AG09309 (cell line): ENCODE measurements at places on chromosomes 13 and 19.
A peak's percentile ranks its signal among the peaks of the same experiment; 100 is the strongest.

DNA sequence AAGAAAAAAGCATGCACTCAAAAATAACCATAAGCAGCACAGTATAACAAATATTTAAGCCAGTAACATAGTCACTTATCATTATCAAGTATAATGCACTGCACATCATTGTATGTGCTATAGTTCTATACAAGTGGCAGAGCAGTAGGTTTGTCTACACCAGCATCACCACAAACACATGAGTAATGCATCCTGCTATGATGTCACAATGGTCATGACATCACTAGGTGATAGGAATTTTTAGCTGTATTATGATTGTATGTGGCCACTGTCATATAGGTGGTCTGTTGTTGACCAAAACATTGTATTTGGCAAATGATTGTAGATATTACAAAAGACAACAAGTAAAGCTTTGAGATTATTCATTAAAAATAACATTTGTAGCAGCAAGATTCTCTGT lies 860.7 kb upstream of the GPC6 start:
- no peak for DNase-seq

DNA sequence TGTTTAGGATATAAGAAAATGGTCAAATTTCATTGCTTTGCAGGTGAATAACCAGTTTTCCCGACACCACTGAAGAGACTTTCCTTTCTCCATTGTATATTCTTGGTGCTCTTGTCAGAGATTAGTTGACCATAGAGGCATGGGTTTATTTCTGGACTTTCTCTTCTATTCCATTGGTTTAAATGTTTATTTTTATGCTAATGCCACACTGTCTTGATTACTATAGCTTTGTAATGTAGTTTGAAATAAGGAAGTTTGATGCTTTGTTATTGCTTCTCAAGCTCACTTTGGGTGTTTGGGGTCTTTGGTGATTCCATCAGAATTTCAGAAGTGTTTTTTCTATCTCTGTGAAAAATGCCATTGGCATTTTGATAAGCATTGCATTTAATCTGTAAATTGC lies 190.0 kb upstream of the SPRY2 start:
- DNase-seq: no peak

GRCh38 chr13:24271601-24272451 lies 37.6 kb upstream of the C1QTNF9 start:
- DNase-seq: peak; percentile 59

DNA sequence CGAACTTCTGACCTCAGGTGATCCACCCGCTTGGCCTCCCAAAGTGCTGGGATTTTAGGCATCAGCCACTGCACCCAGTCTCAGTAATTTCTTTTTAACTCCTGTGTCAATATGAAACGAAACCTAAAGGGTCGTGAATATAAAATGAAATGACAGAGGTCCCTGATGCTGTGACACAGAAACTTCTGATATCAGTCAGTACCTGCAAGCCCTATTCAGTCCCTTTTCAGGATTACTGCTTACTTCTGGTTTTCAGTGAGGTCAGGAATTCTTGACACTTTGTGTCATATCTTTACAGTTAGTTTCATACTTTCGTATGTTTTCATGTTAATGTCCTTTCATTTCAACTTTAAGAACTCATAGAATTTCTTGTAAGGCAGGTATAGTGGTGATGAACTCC lies 58.7 kb downstream of the RNF17 start:
- DNase-seq: no peak

DNA sequence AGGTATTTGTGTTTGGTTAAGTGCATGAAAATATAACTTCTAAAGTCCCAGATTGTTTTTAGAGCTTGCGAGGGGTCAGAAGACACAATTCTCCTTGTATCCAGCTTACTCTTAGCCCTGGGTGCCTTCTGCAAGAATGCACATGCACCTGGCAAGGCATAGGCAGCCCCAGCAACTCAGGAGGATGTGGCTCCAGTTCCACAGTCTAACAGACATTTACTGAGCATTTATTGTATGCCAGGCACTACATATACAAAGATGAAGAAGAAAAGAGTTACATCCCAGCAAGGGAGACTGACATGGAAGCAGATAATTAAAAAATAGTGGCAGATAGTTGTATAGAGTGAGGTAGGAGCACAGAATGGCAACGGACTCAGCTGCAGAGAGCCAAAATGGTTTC lies 101.1 kb upstream of the FRY start:
- DNase-seq: no peak

- no peak for DNase-seq
Observed at GRCh38 chr13:44800626-44801025, 188.6 kb downstream of the NUFIP1 start.

DNA sequence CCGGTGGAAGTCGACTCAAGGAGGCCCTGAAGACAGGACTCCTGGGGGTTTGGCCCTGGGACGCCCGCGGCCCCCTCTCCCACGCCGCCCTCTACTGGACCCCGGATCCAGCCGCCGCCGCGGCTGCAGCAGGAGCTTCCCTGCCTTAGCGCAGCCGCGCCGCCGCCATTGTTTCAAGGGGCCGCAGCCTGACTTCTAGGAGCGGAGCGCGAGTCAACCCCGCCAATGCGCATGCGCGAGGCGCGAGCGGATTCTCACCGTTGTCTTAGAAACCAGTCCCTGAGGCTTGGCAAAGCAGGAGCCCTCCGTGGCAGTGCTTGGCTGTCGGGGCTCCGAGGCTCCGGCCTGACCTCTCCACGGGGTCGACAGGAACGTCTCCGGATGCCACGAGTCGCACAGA lies 19.1 kb upstream of the ZNF420 start:
- DNase-seq: no peak

GRCh38 chr19:48844472-48844871 lies 8.2 kb upstream of the HSD17B14 start:
- DNase-seq: no peak

DNA sequence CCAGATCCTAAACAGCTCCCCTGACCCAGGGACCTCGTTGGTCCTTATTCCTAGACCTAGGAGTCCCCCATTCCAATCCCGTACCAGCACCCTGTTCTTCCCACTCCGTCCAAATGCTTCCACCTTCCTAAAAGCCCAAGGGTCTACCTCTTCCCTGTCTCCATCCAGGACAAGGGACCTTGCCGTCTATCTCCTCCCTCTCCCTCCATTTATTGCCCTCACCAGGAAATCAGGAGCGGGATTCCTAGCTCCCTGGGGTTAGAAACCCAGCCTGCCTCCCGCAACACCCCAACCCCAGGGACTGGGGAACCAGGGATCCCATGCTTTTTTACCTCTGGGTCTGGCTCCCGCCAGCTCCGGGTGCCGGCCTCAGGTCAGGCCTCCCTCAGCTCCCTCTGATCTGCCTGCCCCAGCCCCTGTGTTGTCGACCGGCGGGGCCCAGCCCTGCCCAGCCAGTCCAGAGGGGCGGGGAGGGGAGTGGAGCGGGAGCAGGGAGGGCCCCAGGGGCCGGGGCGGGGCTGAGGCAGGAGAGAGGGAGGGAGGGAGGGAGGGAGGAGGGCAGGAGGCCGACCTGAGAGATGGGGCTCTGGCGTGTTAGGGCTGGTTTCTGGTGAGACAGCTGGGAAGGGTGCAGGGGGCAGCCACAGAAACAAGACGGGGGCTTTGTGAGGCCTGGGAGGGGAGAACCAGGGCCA lies at the start of gene B3GNT8:
Gene B3GNT8 (minus strand): TSS at position 423 of the 695 bp plus-strand sequence. CDS start 596 bp downstream, outside the sequence.
- DNase-seq: no peak

DNA sequence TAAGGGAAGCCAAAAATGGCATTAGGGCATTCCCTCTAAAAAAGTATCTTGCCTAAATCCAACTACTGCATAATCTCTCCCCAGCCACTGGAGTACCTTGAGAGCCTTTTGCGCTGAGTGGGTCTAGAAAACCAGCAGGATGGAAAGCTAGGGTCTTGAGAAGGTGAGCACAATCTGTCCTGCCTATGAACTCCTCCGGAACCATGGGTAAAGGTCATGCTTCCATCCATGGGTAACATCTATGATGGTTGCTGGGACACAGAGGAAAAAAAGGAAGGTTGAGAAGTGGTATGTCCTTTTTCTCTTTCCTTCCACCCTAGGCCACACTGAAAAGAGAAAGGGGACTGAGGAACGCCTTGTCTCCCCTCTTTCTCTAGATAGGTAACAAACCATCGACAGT lies 52.4 kb downstream of the ZNF676 start:
- DNase-seq: no peak

- peak; percentile 99 for DNase-seq
Observed at GRCh38 chr19:46759817-46760333, 13.6 kb upstream of the STRN4 start.

DNA sequence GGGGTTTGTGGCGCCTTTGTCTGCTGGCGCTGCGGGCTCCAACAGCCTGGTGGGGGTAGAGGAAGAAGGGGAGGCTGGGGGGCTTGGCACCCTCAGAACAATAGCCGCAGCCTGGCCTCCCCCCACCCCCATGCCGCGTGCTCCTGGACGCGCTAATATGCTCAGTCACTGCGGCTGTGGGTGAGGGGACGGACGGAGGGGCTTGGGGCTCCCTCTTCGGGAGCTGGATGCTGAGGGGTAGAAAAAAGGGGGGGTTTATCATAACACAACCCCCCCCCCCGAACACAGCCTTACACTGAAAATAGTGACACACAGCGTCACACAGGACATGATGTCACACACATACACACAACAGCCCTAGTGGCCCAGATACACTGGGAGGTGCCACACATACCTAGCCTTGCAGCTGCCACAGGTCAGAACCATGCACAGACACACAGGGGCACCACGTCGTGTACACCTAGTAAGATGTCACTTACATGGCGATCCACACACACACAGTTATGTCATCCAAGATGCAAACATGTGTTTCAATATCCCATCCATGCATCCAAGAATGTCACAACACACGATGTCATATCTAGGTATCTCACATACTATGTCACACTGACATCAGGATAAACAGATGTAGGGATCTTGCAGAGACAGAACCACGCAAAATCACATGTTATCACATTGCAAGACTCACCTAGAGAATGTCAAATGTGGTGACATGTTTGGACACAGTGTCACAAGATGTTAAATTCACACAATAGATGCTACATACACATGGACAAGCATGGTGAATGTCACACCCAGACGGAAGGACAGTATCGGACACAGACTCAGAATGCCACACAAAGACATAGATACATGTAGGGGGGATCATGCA lies 806 bp downstream of the MAST1 start:
- no peak for DNase-seq

GRCh38 chr13:107138486-107138885 lies 570.5 kb upstream of the ARGLU1 start:
- DNase-seq: no peak

GRCh38 chr19:40921005-40921897 lies 39.2 kb upstream of the CYP2A7 start:
- DNase-seq: no peak

DNA sequence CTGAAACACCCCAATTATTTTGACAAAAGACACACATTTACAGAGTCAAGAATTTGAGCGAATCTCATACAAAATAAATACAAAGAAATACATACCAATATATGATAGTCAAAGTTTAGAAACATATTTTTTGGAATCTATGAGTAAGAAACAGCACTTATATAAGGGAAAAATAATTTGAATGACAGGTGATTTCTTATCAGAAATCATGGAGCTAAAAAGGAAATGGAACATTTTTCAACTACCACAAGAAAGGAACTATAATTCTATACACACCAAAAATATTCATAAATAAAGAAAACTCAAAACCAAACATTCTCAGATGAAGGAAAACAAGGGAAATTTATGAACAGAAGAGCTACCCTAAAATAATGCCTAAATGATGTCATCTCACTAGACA lies 1226.6 kb downstream of the PCDH9 start:
- no peak for DNase-seq

DNA sequence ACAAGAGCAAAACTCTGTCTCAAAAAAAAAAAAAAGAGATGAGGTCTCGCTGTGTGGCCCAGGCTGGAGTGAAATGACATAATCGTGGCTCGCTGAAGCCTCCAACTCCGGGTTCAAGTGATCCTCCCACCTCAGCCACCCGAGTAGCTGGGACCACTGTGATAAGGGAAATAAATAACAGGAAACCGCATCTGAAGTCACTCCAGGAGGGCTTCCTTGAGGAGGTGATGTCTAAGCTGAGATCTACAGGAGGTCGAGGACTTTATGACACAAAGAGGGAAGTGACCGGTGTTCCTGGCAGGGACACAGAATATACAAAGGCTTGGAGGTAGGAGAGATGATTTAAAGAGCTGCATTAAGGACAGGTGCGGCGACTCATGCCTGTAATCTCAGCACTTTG lies 8.9 kb upstream of the NR2F6 start:
- no peak for DNase-seq

DNA sequence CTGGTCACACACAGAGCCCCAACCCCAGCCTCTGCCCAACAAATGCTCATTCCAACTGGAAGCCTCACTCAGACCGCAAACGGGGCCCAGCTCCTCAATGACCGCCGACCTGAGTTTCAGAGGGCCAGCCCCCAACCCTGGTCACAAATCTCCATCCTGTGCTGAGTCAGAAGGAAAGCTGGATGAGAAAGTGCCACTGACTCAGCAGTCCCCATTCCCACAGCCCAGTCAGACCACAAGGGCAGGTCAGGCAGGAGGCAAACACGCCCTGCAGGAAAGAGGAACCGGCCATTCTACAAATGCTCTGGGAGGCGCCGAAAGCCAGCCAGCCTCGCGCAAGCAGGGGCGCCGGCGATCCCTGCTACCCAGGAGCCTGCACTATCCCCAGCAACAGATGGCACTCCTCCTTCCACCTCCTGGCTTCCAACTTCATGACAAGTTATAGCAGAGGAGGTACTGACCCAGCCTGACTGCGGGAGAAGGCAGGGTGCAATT lies 14.1 kb upstream of the PRKD2 start:
- DNase-seq: peak; percentile 63

GRCh38 chr19:35868172-35868822 lies at the start of gene APLP1:
TSS of gene APLP1 (plus strand) at chr19:35868574. CDS start at chr19:35868637, 63 bp downstream.
- no peak for DNase-seq

GRCh38 chr19:41174297-41174928 lies 18.6 kb upstream of the CYP2S1 start:
- DNase-seq: no peak
